ENCODE measurements at places on chromosomes 7 and 10. TPM values are rescaled to one million over a fixed set of nuclear protein-coding genes. Genes with fewer than 3 reads are reported as not detected.

Gene NPTX2
- total RNA-seq: 4.3 TPM

DNA sequence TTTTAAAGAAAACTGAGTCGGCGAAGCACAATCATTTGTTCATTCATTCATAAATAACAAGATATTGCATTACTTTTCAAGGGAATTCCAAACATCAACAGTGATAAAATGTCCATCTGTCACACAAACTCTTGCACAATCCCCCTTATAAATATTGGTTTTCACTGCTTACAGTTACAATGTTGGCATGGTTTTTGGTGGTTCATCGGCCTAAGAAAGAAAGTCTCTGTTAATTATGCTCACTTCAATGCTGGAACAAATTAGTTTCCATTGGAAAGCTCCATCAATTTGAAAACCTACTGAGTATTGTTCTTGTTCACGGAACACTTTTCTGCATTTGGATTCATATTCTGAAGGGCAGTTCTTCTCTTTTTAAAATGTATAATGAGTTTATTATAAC is 188.5 kb downstream of the JAZF1 start:
- peak; percentile 39 for DNase-seq

DNA sequence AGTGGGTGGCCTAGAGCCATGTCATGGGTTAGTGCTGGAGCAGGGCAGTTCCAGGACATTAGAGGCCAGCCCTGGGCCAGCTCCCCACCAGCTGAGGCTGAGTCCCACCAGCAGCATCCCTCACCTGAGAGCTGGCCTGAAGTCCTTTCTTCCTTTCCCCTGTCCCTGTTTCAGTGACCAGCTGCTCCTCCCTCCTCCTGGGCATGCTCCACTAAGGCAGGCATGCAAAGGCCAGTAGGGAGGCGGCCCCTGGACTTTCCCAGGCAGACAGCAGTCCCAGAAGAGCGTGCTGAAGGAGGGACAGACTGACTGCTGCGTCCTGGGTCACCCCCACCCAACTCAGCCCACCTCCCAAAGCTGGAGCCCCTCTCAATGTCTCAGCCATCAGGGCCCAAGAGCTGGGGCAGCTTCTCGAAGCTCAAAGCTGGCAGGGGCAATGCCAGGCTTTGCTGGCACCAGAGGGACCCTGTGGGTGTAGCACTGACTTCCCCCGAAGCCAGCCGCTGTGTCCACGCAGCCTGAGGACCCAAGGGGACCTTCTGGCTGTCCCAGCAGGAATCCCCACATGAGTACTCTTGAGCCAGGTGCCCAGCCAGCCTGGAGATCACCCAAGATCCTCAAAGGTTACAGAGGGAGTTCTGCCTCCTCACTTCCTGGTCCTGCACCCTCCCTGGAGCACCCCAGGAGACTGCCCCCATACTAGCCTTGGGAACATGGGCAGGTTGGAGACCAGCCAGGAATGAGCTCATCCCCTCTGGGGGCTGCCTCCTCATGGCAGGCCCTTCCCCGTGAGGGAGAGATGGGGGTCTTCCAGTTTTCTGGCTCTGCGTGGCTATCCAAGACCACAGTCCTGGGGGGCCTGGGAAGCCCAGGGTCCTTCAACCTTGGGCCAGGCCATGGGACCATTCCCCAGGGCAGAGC is 35.2 kb upstream of the RET start:
- no peak for DNase-seq

- no peak for DNase-seq
Observed at GRCh38 chr10:3911241-3911640, 126.2 kb upstream of the KLF6 start.

Gene NPFFR1
- total RNA-seq: not detected

All from tongue (tissue), 3 donors.